ENCODE measurements at places on chromosomes 4 and X.

GRCh38 chr4:109432696-109433095 lies 919 bp upstream of the SEC24B start:
- DNase-seq: no peak

DNA sequence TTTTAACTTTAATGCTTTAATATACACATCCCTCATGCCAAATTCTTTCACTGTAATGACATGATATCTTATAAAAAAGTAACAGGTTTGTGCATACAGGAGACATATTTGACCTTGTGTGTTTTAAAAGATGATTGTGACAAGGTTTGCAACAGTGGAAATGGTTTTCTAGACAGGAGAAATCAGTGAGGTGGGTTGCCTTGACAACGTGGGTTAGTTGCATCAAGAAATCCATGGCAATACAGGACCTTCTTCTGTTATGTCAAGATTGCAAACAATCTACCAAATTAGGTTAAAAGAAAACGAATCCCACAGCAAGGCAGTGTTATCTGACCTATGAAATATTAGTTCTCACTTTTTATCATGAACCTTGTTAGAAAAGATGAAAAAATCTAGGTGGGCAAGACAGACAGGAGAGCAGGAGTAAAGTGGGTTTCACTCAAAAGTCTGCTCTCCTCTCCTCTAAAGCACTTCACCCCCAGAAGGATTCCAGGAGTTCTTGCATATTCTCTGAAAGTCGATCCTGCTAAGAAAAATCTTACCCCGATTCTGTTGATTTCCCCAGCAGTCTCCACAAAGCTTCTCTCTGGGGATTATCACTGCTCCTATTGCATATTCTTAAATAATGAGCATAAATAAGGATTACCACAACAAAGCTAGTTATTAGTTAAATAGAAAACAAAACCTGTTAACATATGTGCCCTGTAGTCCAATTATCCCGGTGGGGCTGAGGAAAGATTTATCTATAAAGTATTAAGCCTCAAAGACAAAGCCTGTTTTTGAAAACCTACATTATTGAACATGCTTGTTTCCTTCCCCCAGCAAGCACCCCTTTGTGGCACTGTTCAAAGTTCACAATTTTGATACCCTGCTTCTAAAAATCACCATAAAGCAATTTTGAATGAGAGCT lies 71.0 kb downstream of the TMA16 start:
- DNase-seq: no peak

DNA sequence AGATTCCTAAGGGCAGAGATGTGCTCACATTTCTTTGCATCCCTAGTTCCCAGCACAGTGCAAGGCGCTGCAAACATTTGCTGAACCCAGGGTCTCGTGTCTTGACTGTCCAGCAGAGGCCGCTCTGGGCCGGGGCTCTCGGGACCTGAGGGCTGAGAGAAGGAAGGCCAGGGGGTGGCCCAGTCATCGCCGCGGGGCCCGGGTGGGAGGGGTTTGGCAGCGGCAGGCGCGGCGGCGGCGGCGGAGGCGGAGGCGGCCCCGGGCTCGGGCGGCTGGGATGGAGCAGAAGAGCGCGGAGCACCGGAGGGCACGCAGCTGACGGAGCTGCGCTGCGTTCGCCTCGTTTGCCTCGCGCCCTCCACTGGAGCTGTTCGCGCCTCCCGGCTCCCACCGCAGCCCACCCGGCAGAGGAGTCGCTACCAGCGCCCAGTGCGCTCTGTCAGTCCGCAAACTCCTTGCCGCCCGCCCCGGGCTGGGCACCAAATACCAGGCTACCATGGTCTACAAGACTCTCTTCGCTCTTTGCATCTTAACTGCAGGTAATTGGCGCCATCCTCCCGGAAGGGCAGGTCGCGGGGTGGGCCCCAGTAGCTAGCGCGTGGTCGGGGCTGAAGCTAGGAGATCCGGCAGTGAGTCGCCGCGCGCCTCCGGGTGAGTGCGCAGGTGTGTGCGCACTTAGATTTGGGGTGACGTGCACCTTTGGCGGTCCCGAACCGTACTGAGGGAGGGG lies at the start of gene PARM1:
Gene PARM1, plus strand, starts transcription at position 285 of the 730 bp plus-strand sequence. Its CDS starts 212 bp downstream, at position 497.
- DNase-seq: no peak

GRCh38 chrX:14590216-14590615 lies 60.9 kb downstream of the GLRA2 start:
- no peak for DNase-seq

- no peak for DNase-seq
Observed at GRCh38 chr4:10947898-10948297, 263.3 kb upstream of the CLNK start.

DNA sequence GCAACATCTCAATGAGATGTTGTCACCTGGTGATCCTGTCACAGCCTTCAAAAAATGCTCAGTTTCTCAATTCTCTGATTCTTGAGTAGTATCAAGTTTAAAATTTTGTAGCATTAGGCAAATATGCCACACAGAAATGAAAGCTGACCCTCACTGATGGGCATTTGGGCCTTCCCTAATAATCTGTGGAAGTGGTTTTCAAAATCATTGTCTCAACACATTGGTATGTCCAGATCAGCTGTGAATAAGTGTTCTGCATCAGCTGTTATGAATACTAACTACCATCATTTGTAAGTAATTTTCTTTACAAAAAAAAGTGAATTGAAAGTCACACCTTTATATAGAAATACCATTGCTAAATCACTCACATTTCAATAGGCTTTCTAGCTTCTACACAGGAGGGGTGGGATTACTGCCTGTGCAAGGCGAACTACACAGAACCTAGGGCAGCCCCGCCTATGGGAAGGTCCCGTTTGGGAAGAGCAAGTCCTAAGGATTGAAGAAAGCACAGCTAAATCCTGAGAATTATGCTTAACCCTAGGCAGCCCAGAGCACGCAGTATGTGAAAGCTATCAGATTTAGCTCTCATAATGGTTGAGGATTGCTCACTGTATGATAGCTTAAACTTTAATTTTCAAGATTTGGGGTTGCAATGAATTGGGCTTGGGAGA lies 73.4 kb downstream of the GPC3 start:
- DNase-seq: no peak

DNA sequence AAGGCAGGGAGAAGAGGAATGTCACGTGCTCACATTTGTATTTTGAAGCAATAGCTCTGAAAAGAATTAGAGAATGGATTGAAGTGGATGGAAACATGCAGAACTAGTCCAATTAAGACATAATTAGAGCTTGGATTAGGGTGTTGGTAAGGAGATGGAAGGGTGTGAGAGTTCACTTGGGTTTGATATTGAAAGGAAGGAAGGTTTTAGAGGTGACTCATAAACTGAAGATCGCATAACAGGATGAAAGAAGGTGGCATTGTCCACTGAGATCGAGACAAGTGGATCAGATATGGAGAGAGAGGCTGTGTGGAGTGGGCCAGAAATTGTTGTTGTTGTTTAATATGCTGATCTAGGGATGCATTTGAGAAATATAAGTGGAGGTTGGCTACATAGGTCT lies 244.0 kb upstream of the SMIM31 start:
- no peak for DNase-seq

DNA sequence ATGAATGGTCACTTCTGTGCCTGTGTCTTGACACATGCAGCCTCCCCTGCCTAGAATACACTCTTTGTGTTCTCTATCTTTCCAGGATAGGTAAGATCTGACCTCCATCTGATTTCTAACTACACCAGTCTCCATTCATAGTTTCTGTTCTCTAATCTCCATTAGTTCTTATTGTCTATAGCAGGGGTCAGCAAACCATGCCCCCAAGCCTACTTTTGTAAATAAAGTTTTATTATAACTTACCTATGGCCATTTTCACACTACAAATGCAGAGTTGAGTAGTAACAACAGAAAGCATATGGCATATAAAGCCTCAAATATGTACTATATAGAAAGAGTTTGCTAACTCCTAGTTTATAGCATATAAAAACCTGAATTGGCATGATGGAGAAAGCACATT lies 37.6 kb upstream of the H2AZ1 start:
- DNase-seq: no peak

DNA sequence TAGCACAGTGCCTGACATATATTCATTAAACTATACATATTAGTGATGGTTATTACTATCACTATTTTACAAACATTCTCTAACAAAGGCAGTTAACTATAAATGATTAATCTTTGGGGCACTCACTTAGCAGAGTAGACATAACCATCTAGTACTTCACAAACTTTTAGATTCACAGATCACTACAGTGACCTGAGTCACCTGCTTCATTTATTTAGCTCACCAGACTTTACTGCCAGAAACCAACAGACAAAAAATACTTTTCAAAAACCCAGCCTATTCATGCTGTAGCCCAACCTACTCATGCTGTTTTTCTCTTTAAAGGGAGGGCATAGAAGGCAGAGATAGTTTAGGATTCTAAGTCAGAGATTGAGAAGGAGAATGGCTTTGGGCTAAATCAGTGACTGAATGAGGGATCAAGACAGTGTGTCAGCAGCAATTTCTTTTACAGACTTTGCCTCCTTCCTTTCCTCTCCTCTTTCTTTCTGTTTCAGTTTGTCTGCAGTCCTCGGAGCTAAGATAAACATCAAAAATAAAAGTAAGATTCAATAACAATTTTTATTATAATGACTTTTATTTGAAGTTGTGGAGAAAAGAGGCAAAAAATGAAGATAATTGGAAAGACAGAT lies 34.7 kb upstream of the PDE5A start:
- no peak for DNase-seq

GRCh38 chrX:18288716-18289115 lies 65.8 kb downstream of the SCML2 start:
- DNase-seq: no peak

- DNase-seq: no peak
Observed at GRCh38 chrX:101210630-101211029, 9.0 kb upstream of the DRP2 start.

DNA sequence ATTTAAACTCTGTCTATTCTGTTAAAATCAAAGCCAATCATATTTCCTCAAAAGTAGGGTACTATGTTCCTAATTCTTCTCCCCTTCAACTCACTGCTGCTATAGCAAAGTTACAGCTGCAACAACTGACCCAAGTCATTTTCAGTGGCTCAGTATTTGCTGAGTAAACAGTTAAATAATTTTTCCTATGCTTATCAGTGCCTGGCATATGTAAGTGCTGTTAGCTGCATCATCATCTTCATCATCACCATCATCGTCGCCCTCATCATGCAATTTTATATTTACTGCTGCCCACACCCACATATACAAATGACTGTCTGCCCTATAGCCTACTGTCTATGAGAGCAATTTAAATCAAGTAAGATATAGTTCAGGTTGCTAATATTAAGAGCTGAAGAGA lies 21.9 kb downstream of the COQ2 start:
- no peak for DNase-seq

DNA sequence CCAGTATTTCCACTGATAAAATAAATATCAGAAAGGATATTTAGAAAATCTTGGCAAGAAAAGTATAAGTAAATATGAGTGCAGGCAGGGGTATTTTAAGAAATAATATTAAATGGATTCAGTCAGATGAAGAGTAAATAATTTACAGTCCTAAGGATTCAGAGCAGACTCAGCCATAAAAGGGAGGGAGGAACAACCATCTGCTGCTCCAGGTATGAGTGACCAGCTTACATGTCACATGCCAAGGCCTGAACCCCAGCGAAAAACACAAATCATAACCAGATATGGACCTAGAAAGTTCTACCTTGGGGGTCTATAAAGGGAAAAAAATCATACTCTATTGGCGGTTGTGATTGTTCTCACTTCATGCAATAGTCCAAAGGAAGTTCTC lies 166.8 kb downstream of the COL4A6 start:
- DNase-seq: no peak

- DNase-seq: no peak
Observed at GRCh38 chr4:142318280-142318679, 527.8 kb downstream of the INPP4B start.

GRCh38 chr4:82429728-82430192 lies 502 bp downstream of the HNRNPDL start:
- DNase-seq: no peak

GRCh38 chr4:115357776-115358175 lies 244.4 kb upstream of the NDST4 start:
- no peak for DNase-seq
